ENCODE measurements at places on chromosomes 7 and 10.

DNA sequence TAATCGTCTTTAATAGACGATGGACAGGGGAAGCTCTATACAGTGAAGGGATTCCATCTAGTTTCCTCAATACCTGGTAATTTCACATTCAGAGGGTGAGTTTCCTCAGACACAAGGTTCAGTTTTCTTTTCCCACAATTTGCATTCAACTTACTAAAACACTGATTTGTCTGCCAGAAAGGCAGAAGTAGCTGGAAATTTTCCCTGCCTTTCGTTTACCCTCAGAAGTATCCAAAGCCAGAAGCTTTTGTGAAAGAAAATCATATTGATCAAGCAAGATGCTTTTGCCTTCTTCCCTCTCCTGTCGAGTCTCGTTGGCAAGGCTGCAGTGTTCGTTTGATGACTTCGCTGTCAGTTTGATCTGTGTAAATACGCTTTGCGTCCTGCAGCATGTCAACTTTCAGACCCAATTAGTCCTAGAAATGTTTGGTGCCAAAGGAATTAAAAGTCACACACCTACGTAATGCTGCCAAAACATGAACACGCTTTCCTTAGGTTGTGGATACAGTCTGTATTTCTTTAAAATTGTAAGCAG lies 631.9 kb upstream of the FOXK1 start:
- no peak for DNase-seq

DNA sequence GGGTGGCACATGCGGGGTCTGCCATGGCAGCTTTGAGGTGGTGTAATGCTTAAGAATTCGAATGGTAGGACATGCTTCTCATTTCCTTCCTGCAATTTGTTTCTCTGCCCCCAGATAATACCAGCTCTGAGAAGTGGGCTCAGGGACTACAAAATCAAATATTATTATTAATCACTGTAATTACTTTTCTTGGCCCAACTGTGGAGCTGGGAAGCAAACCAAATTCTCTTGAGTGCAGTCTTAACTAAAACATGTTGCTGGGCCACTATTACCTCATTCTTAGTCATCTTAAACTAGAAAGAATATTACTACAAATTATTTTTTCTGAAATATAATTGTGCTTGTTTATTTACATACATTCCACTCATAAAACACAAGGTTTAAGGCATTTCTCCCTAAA lies 566.7 kb upstream of the NRP1 start:
- no peak for DNase-seq

DNA sequence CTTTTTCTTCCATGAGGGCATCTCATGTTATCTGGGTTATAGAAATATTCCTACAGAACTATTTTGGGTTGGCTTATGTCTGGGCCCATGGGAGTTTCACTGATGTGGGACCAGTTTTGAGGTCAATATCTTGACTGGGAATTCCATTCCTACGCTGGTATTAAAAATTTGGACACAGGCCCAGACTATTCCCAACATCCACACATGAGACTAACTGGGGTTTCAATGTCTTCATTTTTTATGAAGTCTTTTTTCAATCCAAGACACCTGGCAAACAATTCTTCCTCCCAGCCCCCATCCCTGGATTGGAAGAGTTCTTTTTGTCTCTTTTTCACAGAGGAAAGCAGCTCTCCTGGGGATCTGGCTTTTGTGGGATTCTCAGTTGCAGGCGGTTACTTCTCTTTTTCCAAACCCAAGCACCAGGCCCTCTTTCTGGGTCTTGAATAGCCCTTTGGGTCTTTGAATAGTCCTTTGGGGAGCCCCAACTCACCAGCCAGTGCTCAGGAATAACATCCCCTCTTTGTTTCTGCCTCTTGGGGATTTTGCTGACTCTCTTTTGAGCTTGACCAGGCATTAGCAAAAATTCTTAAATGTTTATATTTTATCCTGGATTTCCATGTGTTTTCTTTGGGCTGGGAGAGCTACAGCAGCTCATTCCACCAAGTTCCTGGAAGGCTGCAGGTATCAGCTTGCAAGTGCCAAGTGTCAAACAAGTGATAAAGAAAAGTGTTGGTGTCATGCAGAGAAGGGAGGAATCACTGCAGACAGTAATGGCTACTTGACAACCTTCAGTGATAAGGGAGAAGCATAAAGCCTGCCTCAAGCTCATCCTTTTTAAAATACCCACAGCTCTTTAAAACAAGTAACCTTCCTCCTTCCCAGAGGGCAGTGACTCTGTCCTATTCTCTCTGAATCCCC lies 234.3 kb downstream of the ADAM12 start:
- no peak for DNase-seq

- no peak for DNase-seq
Measured at GRCh38 chr7:70598976-70599375, 533.0 kb upstream of the GALNT17 start.

DNA sequence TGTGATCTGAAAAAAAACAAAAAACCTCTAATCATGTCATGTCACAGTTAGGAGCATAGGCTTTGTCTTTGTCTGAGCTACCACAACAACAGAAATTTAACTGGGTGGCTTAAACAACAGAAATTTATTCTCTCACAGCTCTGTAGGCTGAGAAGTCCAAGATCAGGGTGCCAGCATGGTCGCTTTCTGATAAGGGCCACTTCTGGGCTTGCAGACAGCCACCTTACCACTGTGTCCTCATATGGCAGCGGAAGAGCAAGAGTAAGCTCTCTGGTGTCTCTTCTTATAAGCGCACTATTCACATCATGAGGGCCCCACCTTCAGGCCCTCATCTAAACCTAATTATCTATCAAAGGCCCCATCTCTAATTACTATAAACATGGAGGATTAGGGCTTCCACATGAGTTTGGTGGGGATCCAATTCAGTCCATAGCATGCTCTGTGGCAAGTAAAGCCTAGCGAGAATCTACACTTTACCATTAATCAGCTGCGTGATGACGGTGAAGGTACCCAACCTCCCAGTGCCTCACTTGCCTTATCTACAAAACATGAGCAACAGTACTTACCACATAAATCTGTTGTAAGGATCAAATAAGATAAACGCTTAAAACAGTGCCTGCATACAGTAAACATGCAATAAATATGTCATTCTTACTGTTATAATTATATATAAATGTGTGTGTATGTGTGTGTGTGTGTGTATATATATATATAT lies 17.3 kb downstream of the ZNF438 start:
- no peak for DNase-seq

DNA sequence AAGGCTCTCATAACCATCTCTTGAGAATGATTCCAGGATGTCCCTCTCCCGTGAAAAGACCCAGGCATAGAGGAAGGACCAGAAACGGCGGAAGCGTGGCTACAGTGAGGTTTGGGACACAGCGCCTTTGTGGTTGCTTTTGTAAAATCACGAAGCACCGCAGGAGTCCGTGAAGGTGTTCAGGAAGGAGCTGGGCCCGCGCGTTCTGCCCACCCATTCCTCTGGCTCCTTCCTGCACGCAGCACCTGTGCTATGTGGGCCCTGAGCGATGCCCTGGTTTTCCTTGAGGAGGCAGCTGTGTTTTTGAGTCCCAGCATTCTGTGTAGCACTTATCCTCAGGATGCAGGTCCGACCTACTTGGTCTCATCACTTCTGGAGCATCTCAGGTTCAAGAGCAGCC lies 112.8 kb downstream of the TRRAP start:
- no peak for DNase-seq

DNA sequence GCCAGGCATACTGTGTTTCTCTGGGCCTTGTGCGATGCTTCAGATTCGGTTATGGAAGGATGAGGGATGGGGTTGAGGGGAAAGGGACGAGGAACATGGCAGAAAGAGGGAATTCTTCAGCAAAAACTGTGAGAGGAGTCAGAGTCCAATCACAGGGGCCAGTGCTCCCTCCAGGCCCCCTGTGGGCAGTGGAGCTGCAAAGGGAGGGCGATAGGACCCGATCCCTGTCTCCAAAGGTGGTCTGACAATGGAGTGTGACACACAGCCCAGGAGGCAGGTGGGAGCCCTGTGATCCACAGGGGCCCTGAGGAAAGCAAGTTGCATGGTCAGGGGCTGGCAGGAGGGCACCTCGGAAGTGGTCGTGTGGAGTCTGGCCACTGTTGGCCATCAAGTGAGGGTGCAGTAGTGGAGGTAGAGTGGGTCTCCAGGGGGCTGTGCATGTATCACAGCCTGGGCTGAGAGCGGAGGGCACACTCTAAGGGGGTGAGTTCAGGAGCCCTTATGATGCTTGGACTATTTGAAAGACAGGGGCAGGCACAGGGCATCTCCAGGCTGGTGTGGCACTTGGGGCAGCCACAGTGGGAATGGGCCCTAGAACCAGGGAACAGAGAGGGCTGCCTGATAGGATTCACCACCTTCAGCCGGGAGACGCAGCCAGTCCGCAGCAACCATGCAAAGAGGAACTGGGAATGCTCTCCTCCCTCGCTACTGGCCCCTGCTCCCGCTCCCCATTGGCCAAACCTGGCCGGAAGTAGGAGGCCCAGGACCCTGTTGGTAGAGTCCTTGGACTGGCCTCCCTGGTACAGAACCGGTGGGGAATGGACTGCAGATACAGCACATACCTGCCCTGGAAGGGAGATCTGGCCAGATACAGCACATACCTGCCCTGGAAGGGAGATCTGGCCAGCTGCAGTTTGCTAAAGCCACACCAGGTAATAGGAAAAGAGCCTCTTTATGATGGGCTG lies 115.9 kb downstream of the ADCY1 start:
- DNase-seq = no peak

DNA sequence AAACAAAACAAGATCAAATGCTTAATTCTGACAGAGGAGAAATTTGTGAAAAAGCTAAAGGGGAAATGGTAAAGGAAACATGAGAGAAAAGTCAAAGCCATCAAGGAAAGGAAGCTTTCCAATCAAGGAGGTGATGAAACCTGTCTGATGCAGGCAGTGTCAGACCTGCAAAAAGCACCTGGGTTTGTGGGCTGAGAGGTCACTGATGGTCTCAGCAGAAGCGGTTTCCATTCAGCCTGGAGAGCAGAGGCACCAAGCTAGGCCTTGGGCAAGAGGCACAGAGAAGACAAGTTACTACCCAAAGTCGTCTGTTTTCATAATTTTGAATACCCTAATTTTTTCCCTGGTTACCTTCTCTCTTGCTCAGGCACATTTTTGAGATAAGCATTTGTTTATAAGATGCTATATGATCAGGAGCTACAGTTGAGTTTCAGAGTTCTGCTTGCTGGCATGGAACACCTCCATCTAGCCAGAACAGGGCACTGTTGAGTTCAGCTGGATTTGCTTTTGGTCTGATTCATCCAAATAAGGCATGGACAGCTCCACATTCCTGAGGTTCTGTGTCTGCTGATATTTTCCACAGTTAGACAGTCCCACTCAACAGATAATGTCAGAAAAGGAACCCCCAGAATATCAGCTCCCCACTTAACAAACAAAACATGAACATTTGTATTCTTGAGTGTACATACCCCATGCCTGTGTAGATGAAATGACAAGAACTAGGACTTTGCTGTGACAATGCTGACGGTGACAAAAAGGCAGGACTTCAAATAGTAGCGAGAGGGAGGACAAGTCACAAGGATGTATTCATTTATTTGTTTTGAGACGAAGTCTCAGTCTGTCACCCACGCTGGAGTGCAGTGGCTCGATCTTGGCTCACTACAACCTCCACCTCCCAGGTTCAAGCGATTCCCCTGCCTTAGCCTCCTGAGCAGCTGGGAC lies 4.9 kb upstream of the PPIA start:
- no peak for DNase-seq

DNA sequence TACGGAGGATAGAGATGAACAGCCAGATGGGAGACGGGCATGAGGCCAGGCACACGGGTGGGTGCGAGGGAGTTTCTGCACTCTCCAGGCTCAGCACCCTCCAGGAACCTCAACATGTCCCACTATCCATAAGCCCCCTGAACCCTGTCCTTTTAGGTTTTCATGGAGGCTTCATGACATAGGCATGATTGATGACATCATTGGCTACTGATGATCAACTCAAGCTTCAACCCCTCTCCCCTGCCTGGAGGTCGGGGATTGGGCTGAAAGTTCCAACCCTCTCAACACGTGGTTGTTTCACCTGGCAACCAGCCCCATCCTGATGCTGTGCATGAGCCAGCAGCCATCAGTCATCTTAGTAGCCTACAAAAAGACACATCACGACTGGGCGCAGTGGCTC lies 360.7 kb upstream of the AUTS2 start:
- no peak for DNase-seq

DNA sequence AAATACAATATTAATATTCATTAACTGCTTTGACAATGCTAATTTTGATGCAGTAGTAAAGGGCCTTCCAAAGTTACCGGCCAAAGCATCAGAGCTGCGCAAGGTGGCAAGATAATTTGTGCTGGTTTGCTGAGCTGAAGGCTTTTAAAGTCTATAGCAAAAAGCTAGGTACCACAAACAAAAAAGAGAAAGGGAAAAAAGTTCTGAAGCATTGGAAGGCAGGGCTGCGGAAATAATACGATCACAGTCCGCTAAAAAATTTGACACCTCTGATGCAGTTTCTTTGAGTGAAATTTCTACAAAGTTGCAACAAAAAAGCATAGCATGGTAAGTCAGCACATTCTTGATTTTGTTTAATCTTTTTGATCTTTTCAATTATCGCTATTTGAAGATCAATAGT lies 175.6 kb downstream of the TCF7L2 start:
- DNase-seq = no peak

DNA sequence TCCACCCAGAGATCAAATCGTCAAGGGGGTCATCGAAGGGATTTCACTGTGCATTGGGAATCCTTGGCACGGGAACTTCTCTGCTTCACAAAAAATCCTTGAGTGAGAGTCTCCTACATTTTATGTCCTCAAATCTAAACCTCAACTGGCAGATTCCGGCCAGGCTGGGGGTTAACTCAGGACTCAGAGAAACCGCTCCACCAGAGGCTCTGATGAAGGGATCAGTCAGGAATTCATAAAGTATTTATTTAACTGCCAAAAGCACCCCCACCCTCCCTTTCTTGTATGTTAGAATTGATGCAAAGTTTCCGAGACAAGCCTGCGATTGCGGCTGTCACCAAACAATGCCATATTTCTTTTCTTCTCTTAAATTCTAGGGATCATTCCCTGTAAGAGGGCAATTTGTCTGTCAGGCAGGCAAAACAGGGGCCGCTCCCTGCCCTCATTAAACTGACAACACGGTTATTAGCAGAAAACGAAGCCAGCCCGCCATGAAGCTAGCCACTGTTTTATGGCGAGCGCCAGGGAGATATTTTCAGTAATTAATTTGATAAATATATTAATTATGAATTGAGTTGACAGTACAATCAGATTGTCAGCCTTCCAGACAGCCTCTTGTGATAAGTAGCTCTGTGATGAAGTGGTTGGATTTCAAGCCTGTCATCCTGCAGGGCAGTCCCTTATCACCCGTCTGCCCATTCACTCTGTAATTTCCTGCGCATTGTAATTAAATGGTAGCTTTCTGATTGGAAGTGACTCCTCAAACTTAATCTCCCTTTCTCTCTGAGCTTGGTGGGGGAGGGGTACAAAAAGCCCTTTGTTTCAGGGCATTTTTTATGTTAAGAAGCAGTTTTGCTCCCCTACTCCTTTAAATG lies 153.0 kb upstream of the GPR26 start:
- no peak for DNase-seq

DNA sequence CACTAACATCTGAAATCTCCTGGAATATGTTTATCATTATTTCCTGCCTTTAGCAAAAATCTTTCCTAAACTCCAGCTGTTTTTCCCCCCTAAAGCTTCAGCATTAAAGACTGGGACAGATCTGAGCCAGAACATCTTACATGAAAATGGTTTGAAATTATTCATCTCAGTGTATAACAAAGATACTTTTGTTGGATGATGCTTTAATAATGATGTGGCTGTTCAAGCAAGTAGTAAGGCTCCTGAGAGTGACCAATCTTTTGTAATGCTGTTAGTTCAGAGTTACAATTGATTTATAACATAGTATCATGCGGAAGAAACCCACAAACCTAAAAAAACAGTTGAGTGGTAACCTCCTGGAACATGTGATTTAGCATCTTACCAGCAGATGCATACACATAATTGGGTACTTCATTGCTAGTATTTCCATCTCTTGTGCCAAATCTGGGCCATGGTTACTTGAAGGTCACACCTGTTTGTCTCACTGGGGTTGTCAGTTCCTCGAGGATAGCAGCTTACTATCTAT lies 1.5 kb downstream of the BZW2 start:
- DNase-seq = peak; percentile 20
